Foreskin melanocyte (primary cell): ENCODE measurements at places on chromosomes 16 and 17.

DNA sequence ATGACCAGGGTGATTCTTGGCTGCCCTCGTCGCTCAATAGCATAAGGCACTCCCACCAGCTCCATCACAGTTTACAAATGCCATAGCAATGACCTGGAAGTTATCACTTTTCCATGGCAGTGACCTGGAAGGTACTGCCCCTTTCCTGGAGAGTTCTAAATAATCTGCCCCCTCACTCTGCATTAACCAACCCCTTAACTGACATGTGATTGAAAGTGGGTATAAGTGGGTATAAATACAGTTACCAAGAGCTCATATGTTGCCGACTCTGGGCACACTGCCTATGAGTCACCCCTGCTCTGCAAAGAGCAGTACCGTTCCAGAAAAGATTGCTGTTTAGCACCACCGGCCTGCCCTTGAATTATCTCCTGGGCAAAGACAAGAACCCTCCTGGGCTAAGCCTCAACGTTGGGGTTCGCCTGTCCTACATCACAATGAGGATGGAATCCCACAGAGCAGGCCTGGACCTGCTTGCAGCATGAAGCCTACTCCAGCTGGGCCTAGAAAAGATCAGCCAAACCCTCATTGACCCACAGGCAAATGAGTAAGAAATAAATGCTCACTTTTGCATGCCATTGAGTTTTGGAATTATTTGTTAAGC is 95.2 kb upstream of the SEC14L1 start:
- DNase-seq, result no peak

DNA sequence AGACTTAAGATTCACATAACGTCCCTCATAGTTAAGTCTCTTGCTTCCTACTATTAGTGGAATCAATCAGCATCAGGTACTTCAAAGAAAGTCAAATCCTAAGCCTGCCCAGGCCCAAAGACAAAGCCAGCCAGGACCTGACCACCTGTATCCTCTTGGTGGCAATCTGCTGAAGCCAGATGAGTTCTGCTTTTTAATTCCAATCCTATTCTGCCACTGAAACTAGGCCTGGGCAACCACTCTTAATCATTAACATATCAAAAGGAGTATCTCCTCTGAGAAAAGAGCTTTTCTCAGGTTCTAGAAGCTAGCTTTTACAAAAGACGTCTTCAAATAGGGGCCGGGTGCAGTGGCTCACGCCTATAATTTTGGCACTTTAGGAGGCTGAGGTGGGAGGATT is 15.1 kb upstream of the GLG1 start:
- DNase-seq, result no peak

GRCh38 chr17:62825182-62825581 is 17.1 kb upstream of the MARCHF10 start:
- DNase-seq, result no peak

DNA sequence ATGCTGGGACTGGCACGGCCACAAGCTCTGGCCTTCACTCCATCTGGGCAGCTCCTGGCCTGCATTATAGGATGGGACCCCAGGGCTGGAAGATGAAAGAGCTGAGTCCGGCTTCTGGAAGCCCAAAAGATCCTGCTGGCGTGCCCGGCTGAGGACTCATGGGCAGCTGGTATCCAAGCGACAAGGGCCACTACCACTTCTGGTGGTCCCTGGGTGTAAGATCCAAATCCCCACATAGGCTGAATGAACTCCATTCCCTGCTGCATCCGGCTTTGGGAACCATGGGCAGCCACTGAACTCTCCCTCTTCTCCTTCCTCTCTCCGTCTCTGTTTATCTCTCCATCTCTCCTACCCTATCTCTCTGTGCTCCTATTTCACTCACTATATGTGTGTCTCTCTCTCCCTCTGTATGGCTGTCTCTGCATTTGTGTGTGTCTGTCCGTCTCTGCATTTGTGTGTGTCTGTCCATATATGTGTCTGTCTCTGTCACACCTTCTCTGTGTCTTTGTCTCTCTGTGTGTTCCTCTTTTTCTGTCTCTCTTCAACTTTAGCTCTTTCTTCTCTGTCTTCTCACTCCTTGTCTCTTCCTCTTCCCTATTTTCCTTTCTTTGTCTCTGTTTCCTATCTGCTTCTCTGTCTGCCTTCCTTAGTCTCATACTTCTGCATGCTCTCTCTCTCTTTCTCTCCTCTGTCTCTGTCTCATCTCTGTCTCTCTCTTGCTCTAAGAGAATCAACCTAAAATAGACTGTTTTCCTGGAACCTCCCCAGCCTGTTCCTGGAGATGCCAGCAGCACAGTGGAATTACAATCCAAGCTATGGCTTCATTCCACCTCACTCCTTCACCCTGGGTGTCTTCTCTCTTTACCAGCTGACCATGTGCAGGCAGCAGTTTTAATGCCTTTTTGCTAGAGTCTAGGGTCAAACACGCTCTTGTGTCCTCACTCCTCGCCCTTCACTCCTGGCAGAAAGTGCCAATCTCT is 60.4 kb upstream of the IRX6 start:
- no peak for DNase-seq

DNA sequence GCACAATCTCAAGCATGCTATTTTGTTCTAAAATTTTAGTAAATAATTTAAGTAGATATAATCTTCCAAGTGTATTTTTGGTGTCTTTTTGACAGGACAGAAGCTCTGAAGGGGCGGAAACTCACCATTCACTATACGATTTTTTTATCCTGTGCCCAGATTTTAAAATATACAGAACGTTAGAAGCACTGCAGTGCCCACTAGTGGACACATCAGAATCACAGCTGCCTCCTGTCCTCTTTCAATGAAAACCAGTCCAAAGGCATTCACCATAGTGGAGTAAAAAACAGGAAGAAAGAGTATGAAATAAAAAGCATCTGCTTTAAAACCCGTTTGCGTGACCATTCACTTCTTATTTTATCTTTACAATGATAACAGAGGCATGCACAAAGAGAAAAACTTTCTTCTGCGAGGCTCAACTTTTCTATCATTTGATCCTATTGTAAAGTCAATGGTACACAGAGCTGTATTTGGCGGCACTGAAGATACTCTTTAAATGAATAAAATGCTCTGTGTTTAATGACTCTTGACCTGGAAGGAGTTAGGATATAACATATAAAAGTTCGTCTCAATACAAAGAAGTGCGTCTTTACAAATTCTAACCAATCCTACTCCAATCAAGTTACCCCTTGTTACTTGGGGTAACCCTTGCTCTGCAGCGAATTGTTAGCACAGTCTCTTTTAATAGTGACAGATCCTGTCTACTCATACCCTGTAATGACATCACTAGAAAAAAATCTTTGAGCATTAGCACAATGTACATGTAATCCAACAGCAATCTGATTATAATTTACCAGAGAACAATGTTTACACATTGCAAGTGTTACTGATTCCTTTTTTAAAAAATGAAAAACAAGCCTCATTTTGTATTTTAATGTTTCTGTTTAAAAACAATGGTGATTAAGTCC is 339.8 kb upstream of the PSMD7 start:
- peak; percentile 56 for DNase-seq

DNA sequence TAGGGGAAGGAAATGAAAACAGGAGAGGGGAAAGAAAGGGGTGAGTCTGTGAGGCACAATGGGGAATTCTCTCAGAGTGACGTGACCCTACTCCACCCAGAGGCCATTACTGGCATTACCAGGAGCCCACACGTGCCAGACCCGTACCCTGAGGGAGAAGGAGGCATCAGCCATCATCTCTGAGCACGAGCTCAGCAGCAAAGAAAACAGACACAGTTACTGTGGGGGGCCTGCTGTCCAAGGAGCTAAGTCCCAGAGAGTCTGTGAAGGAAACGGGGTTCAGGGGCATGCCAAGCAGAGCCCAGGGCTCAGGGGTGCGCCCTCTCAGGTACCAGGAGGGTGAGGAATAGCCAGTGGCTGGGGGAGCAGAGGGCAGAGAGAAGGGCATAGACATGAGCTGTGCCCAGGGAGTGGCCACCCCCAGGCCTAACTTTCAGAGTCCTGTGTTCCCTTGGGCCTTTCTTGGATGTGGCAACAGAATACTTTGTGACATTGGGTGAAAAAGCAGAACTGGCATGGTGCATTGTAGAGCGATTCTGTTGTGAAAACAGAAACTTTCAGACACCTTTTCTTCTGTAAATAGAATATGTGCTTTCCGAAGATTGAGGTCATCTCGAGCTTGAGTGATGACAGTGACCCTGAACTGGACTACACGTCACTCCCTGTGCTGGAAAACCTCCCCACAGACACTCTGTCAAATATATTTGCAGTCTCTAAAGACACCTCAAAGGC is 11.3 kb downstream of the TAF1C start:
- DNase-seq, result peak; percentile 77

- no peak for DNase-seq
Measured at GRCh38 chr17:40067710-40068109, 4.9 kb downstream of the THRA start.

- no peak for DNase-seq
Measured at GRCh38 chr16:9599415-9600120, 508.1 kb downstream of the HAPSTR1 start.

- no peak for DNase-seq
Measured at GRCh38 chr17:78922816-78923498, 2.2 kb downstream of the TIMP2 start.

- no peak for DNase-seq
Measured at GRCh38 chr17:31787857-31788570, 71.0 kb downstream of the COPRS start.

DNA sequence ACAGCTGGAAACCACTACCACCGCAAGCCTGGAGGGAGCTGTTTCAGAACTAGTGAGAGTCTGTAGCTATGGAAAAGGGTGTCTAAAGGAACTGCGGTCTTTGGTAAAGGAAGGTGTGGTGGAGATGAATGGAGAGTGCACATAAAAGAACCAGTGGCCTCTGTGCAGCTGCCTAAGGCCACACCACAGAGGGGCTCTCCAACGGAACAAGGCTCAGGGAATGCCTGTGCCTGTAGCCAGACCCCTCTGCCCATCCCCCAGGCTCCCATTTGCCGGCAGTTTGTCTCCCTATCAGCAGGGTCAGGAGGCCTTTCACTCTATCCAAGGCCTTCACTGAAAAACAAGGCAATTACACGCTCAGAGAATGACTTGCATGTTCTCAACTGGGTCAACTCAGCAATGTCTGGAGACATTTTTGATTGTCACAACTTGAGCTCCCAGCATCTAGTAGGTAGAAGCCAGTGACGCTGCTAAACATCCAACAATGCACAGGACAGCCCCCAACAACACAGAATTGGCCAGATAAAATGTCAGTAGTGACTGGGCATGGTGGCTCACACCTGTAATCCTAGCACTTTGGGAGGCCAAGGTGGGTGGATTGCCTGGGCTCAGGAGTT is 3.3 kb upstream of the FDXR start:
- no peak for DNase-seq

- DNase-seq, result no peak
Measured at GRCh38 chr17:30720013-30720471, 104.5 kb downstream of the CRLF3 start.

- DNase-seq, result no peak
Measured at GRCh38 chr17:3803308-3803640, 2.3 kb upstream of the ITGAE start.

- no peak for DNase-seq
Measured at GRCh38 chr17:2894782-2895181, 98.5 kb downstream of the RAP1GAP2 start.

GRCh38 chr17:28807925-28808634 is 34.5 kb downstream of the FAM222B start:
- DNase-seq, result no peak

GRCh38 chr17:55661963-55662834 is 60.5 kb downstream of the TMEM100 start:
- DNase-seq, result no peak

GRCh38 chr16:85098565-85098964 is 13.7 kb downstream of the CIBAR2 start:
- no peak for DNase-seq

GRCh38 chr16:27401768-27402568 is at the start of gene IL21R:
Gene IL21R (plus strand): TSS chr16:27402174. CDS start chr16:27430072, 27,898 bp downstream.
- no peak for DNase-seq
